ENCODE measurements at places on chromosomes 6 and 20. TPM values are rescaled to one million over a fixed set of nuclear protein-coding genes. Genes with fewer than 3 reads are reported as not detected.

DNA sequence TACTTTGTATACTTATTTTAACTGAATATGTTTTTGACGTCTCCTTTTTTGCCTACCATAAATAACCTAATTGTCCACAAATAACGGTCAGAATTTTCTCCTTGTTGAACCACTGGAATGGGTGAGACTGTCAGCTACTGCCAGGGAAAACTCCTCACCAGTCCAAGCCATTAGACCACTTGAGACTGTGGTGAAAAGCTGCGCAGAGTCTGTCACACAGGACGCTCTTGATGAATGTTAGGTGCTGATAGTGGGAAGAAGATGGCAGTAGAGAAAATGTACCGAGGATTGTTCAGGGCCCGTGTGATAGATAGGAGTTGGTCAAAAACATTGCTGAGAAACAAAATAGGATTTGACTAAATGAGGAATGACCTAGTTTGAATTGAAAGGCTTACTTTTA lies 75.6 kb upstream of the KIF25 start:
- no peaks in the 10 kb centered on the region for H3K4me1 ChIP-seq
- H3K36me3 ChIP-seq: peaks cover 35% of the 10 kb centered on the region
- no peak for DNase-seq
- no peaks in the 10 kb centered on the region for H3K27me3 ChIP-seq

DNA sequence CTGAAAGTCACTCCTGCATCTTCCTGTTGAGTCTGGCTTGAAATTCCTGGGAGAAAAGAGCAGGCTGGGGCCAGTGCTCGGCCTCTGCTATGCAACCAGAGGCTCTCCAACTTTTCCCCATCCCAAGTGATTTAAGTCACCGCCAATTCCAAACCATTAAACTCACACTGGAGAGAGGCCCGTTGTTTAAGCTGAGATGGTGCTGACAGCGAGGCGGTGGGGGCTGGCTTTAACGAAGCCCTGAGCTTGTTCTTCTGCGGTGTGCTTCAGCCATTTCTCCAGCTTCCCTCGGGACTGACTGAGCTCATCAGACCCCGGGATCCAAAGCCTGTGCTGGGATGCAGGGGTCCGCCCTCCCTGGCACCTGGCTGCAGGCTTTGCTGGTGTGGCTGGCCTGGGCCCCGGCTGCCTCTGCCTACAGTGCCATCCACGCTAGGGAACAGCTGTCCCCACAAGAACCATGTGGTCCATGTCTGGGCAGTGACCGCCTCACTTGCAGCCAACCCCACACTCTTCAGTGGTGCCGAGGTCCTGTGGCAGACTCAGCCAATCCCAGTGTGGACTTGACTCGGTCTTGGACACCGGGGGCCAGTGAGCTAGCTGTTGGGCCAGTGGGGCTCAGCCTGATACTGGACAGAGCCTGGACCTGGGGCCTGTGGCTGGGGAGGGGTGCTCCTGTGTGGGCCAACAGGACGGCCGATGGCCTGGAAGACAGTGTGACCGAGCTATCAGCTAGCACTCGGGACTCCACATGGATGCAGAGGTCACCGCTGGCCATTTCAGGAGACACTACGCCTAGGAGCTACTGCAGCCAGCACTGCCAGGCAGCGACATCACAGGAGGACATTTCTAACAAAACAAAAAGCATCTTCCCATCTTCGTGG lies 21.2 kb downstream of the RAMACL start:
- H3K27ac ChIP-seq: no peak overlapping the region
- H3K4me3 ChIP-seq: no peak overlapping the region
- no peaks in the 10 kb centered on the region for H3K4me1 ChIP-seq
- no peaks in the 10 kb centered on the region for H3K36me3 ChIP-seq
- H3K27me3 ChIP-seq: peaks cover 17% of the 10 kb centered on the region
- no peak for DNase-seq

DNA sequence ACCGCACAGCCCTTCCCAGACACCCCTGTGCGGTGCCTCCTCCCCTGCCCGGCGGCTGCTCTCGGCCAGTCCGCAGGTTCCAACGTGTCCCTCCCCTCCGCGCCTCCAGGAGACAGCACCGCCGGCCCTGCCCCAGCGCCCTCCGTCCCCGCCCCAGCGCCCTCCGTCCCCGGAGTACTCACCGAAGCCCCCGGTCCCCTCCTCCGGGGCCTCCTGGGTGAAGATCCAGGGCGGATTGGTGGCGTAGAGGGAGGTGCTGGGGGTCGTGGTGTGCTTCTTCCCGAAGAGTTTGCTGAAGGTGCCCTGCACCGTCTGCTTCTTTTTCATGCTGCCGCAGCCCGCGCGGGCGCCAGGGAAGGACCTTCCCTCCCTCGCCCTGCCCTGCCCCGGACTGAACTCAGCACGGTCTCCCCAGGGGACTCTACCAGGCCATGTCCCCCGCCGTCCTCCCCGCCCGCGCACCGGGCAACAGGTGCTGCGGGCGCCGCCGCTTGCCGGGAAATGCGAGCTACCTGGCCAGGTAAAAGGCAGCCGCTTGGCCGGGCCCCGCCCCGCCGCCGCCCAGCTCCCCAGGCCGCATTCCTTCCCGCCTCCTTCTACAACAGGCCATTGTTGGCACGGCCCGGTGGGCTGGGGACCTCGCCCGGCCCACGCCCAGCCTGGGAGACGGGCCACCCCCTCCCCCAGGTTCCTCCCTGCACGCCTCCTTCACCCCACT lies at the start of gene C6orf132:
Gene C6orf132 (minus strand): TSS at position 503 of the 718 bp plus-strand sequence. CDS start 176 bp downstream, at position 327.
- peak within 1 kb of the TSS; percentile 76 for H3K4me3 ChIP-seq
- H3K4me1 ChIP-seq: peaks cover 61% of the 10 kb centered on the region
- DNase-seq: peak; percentile 43
- no peaks in the 10 kb centered on the region for H3K27me3 ChIP-seq
- no peaks in the 10 kb centered on the region for H3K36me3 ChIP-seq

DNA sequence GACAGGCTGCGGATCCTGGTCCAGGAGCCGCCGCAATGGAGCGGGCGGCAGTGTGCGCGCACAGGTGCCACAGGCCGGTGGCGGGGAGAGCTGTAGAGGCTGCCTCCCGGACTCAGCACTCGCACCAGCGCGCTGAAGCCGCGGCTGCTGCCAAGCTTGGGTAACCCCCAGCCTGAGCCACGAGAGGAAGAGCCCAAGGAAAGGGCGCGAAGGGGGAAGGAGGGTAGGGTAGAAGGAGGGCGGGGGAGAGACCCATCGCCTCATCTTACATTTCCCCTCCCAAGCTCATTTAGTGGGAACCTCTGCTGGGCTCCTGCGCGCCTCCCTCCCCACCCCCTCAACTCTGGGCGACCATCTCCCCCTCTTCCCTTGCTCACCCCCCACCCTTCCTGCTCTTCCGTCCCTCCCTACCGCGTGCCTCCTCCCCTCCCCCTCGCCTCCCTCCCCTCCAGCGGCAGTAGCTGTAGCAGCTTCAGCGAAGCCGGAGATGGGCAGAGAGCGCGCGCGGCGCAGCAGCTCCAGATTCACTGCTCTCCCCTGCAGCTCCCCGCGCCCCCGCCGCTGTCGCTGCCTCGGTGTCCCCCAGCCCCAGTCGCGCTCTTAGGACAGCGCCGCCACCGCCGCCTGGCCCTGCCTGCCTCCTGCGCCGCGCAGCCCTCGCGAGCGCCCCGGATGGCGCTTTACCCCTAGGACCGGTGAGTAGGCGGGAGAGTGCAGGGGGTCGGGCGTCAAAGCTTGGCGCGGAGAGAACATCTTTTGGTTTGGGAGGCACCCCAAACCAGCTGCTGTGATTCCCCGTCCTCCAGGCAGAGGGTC lies at the start of gene FUT9:
Gene FUT9 (plus strand): TSS at position 457 of the 816 bp plus-strand sequence. CDS start 187,182 bp downstream, outside the sequence.
- no peak within 1 kb of the TSS for H3K27ac ChIP-seq
- peaks cover 3% of the 10 kb centered on the region for H3K27me3 ChIP-seq
- no peak within 1 kb of the TSS for H3K4me3 ChIP-seq
- H3K36me3 ChIP-seq: no peaks in the 10 kb centered on the region
- no peaks in the 10 kb centered on the region for H3K4me1 ChIP-seq
- DNase-seq: no peak

GRCh38 chr6:29368765-29369164 lies at the start of gene OR5V1:
OR5V1 (minus strand) TSS chr6:29368865; CDS start chr6:29356195, 12,670 bp downstream.
- H3K4me3 ChIP-seq: no peak within 1 kb of the TSS
- no peak within 1 kb of the TSS for H3K27ac ChIP-seq
- no peak for DNase-seq
- H3K27me3 ChIP-seq: no peaks in the 10 kb centered on the region
- H3K4me1 ChIP-seq: no peaks in the 10 kb centered on the region
- H3K36me3 ChIP-seq: no peaks in the 10 kb centered on the region

DNA sequence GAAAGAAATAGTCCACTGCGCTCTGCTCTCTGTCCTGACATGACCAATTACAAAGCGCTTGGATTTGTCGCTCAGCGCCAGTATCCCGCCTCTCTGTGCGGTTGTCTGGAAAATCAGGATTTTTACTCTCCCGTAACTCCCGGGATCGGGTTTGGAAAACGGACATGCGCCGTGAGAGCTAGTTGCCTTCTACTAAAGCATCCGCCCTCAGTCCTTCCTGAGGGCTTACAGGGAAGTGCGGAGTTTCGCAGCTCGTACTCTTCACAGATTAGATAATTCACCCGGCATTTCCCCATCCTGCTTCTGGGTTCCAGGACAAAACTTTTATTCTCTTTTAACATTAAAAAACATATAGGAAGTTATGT lies 427 bp upstream of the MKKS start:
- H3K4me3 ChIP-seq: peak overlapping the region; percentile 91
- no peaks in the 10 kb centered on the region for H3K27me3 ChIP-seq
- no peaks in the 10 kb centered on the region for H3K36me3 ChIP-seq
- DNase-seq: peak; percentile 100
- H3K27ac ChIP-seq: peak overlapping the region; percentile 85

- H3K4me3 ChIP-seq: no peak overlapping the region
- H3K27me3 ChIP-seq: peaks cover 18% of the 10 kb centered on the region
- H3K4me1 ChIP-seq: no peaks in the 10 kb centered on the region
- H3K36me3 ChIP-seq: no peaks in the 10 kb centered on the region
- DNase-seq: no peak
Measured at GRCh38 chr20:58021481-58021880, 207.0 kb downstream of the ANKRD60 start.

GABBR1 gene
- total RNA-seq: 0.07 TPM

All from HepG2 (cell line).